Aortic smooth muscle cell (primary cell): ENCODE measurements at places on chromosomes 5 and 9. TPM values are rescaled to one million over a fixed set of nuclear protein-coding genes. Genes with fewer than 3 reads are reported as not detected.

Gene FAM221B
- total RNA-seq: not detected in 2 replicates

Gene DMRT3
- not detected in 2 replicates for total RNA-seq

Gene PCDHB3
- 0.81 and 1.3 TPM in 2 replicates for total RNA-seq

Gene RNF208
- total RNA-seq: 0.40 and 0.50 TPM in 2 replicates

Gene GTF2H2C
- total RNA-seq: 37.6 and 42.5 TPM in 2 replicates
